ENCODE measurements at places on chromosomes 1 and 21. TPM values are rescaled to one million over a fixed set of nuclear protein-coding genes. Genes with fewer than 3 reads are reported as not detected.

C4BPB gene
- 460 TPM for total RNA-seq

CD164L2 gene
- total RNA-seq = not detected

- DNase-seq = no peak
These were observed 288.2 kb upstream of the VAMP3 start for GRCh38 chr1:7482772-7483495.

- DNase-seq = no peak
These were observed 203.7 kb upstream of the VAMP3 start for GRCh38 chr1:7567376-7567775.

- no peak for DNase-seq
These were observed 42.2 kb upstream of the SELENON start for GRCh38 chr1:25757846-25758185.

DNA sequence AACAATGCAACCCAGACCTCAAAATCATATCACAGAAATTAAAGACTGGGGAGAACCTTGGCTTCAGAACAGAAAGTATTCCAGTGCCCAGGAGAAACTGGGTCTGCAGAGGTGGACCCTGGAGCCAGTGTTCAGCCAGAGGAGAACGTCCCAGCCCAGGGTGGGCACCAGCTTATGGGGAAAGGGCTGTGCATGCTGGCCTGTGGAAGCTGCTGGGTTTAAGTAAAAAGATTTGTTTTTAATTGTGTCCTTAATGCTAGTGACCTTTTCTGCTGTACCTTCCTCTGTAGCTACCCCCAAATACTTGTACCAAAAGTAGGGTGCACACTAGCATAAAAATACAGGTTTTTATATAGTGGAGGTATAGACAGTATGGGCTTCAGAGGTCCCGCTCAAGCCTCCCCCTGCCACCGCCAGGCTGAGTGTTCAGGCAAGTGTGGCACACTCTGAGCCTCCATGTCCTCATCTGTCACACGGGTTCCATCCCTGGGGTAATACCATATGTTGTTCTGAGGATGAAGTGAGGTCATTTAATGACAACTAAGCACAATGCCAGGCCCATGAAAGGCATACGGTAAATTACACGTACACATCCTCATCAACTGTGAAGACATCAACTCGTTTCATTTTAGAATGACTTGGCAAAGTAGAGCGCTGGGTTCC, 47.0 kb downstream of the SLC37A1 start:
- DNase-seq = no peak

KRTAP21-3 gene
- total RNA-seq = not detected

- no peak for DNase-seq
These were observed 33.3 kb downstream of the ZMYM4 start for GRCh38 chr1:35301674-35302392.

- no peak for DNase-seq
These were observed 19.9 kb upstream of the CLDN14 start for GRCh38 chr21:36499578-36500471.

NGF gene
- 0.79 TPM for total RNA-seq

GRCh38 chr1:188363943-188364342, 1535.2 kb downstream of the PLA2G4A start:
- DNase-seq = no peak

PTPRU gene
- 15.1 TPM for total RNA-seq

GRCh38 chr1:20370698-20371097, 80.0 kb downstream of the VWA5B1 start:
- DNase-seq = no peak

All from liver (tissue), 10 donors.